Neural progenitor cell (in vitro differentiated cells): ENCODE measurements at places on chromosomes 1 and 21. TPM values are rescaled to one million over a fixed set of nuclear protein-coding genes. Genes with fewer than 3 reads are reported as not detected.

- H3K36me3 ChIP-seq: no peaks in the 10 kb centered on the region
- no peak overlapping the region for H3K27ac ChIP-seq
- no peak overlapping the region for H3K4me3 ChIP-seq
- DNase-seq: peak; percentile 84
Measured at GRCh38 chr1:228236744-228237143, 28.9 kb downstream of the OBSCN start.

DNA sequence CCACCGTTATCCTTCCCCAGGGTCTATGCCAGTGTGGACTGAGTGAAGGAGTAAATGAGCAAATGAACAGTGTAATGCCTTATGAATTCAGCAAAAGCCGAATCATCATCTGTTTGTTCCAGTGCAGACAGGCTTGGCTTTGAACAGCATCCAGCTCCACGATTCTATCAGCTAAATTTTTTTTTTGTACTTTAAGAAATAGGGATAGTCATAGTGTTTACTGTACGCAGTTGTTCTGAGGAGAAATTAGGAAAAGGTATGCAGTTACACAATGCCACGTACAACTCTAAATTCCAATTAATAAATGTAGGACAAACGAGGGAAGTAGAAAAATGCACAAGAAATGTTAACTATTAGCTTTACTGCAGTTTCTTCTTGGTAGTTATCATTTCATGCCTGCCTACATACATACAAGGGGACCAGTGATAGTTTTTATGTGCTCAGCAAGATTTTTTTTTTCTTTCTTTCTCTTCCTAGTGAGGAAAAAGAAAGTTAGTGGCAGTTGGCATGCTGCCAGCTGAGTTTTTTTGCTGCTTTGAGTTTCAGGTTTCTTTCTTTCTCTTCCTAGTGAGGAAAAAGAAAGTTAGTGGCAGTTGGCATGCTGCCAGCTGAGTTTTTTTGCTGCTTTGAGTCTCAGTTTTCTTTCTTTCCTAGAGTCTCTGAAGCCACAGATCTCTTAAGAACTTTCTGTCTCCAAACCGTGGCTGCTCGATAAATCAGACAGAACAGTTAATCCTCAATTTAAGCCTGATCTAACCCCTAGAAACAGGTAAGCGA lies at the start of gene IFI44L:
TSS of gene IFI44L (plus strand) at position 646 of the 777 bp plus-strand sequence. CDS start 7,468 bp downstream, outside the sequence.
- DNase-seq: no peak
- H3K4me3 ChIP-seq: no peak within 1 kb of the TSS
- H3K4me1 ChIP-seq: no peaks in the 10 kb centered on the region
- no peaks in the 10 kb centered on the region for H3K36me3 ChIP-seq

DNA sequence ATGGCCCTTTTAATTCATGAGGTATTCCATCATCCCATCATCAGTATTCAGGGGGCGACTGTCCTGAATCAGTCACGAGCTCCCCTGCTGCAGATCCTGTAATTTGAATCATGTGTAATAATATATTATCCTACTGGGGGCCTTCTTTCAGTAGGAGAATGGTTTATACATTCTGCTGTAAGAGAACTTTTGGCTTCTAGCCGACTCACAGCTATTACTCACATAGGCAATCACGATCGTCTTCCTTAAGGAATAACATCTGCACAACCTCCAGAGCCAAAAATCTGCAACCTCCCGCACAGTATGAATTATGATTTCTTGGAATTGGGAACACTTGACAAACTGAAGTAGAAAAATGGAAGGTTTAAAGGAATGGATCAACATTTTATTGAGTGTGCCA lies 343.0 kb downstream of the USP25 start:
- no peak overlapping the region for H3K27ac ChIP-seq
- H3K4me3 ChIP-seq: no peak overlapping the region
- H3K36me3 ChIP-seq: no peaks in the 10 kb centered on the region
- no peaks in the 10 kb centered on the region for H3K27me3 ChIP-seq

DNA sequence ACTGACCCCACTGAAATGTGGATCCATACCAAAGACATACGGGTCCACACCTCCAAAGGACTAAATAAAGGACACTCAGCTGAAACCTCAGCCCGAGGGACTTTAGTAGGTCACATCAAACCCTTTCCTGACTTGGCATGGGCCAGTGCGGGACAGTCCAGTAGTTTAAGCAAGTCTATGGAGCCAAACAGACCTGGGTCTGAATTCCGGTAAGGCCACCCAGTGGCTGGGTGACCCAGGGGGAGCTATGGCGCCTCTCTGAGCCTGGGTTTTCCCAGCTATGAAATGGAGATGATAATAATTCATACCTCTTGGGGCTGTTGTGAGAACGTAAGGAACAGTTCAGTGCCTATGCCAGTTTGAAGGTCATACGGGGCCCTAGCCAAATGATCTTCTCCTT lies 36.2 kb upstream of the ZBTB40 start:
- H3K4me3 ChIP-seq: no peak overlapping the region
- no peaks in the 10 kb centered on the region for H3K4me1 ChIP-seq
- no peaks in the 10 kb centered on the region for H3K36me3 ChIP-seq
- DNase-seq: no peak

DNA sequence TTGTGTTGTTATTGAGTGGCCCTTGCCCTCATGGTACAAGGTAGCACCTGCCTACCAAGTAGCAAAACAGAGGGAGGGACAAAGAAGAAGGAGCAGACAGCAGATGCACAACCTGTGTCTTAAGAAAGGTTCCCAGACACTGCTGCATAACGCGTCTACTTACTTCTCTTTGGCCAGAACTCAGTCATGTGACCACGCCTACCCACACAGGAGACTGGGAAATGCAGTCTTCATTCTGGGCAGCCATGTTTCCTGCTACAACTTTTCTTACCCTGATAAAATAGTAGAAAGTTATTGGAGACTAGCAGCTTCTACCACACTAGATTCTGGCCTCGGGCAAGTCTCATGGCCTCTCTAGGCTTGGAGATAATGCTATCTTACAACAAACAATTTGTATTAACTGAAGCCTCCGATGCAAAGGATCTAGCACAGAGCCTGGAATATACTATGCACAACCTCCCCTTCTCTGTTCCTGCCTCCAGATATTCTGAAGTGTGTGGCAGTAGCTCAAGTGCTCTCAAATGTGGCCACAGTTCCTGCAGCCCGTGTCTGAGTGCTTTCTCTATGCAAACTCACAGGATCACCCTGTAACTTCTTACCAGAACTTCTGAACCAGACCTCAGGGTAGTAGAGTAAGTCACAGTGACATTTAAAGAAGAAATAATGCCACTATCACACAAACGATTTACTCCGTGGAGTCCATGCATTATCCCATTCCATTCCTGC lies 34.1 kb upstream of the BTG2 start:
- H3K4me1 ChIP-seq: peaks cover 18% of the 10 kb centered on the region
- peak; percentile 69 for DNase-seq
- peaks cover 19% of the 10 kb centered on the region for H3K27me3 ChIP-seq

GRCh38 chr1:3624200-3625136 lies at the start of gene TPRG1L:
Gene TPRG1L (plus strand): TSS chr1:3625015. CDS start chr1:3625073, 58 bp downstream.
- H3K36me3 ChIP-seq: no peaks in the 10 kb centered on the region
- peaks cover 21% of the 10 kb centered on the region for H3K27me3 ChIP-seq
- no peak within 1 kb of the TSS for H3K27ac ChIP-seq
- DNase-seq: peak; percentile 100

DNA sequence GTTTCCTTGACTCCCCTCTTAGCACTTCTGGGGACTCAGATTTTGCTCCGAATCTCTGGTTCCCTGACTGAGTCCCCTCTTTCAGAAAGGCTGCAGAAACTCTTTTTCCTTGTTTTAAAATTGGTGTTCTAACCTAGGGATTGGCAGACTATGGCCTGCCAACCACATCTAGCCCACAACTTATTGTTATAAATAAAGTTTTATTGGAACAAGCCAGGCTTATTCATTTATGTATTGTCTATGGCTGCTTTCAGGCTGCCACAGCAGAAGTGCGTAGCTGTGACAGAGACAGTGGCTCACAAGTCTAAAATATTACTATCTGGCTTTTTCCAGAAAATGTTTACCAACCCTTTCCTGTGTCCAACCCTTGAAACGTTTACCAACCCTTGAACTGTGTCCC lies 81.7 kb downstream of the IER5 start:
- H3K4me1 ChIP-seq: no peaks in the 10 kb centered on the region
- H3K4me3 ChIP-seq: no peak overlapping the region
- no peaks in the 10 kb centered on the region for H3K36me3 ChIP-seq
- no peak overlapping the region for H3K27ac ChIP-seq
- H3K27me3 ChIP-seq: no peaks in the 10 kb centered on the region

DNA sequence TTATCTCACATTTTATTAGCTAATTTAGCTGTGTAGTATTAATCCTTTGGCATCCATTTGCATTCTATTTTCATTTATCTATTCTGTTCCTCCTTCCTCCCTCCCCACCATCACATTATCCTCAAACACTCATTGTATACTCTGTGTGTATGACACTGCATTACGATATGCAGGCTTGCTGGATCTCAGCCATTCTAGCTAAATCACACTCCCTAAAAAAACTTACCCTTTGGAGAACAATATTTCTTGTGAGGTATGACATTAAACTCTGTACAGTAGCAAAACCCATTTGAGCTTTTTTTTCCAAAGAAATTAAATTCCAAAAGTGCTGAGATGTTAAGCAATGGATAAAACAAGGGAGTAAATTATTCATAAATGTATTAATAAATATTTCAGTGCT lies 11.4 kb upstream of the RAB3GAP2 start:
- no peak overlapping the region for H3K4me3 ChIP-seq
- H3K27ac ChIP-seq: no peak overlapping the region
- no peak for DNase-seq
- no peaks in the 10 kb centered on the region for H3K4me1 ChIP-seq
- no peaks in the 10 kb centered on the region for H3K36me3 ChIP-seq

DNA sequence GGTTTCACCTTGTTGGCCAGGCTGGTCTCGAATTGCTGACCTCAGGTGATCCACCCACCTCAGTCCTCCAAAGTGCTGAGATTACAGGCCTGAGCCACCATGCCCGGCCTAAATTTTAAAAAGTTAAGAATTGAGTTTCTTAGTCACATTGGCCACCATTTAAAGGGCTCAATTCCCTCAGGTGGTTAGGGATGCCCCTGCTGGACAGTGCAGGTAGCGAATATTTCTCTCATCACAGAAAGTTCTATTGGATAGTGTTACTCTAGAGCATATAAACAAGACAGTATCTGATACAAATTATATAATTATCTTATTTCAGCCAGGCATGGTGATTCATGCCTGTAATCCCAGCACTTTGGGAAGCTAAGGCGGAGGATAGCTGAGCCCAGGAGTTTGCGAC lies 320.2 kb downstream of the ZP4 start:
- no peak overlapping the region for H3K27ac ChIP-seq
- H3K4me1 ChIP-seq: no peaks in the 10 kb centered on the region
- H3K4me3 ChIP-seq: no peak overlapping the region
- no peaks in the 10 kb centered on the region for H3K36me3 ChIP-seq
- no peaks in the 10 kb centered on the region for H3K27me3 ChIP-seq

- no peaks in the 10 kb centered on the region for H3K4me1 ChIP-seq
- no peak for DNase-seq
- H3K4me3 ChIP-seq: no peak overlapping the region
- H3K27me3 ChIP-seq: no peaks in the 10 kb centered on the region
Measured at GRCh38 chr1:190809312-190809711, 331.6 kb upstream of the BRINP3 start.

GRCh38 chr1:222618880-222619596 lies 1.1 kb downstream of the MIA3 start:
- H3K27me3 ChIP-seq: peaks cover 16% of the 10 kb centered on the region
- peaks cover 15% of the 10 kb centered on the region for H3K4me1 ChIP-seq
- H3K36me3 ChIP-seq: peaks cover 3% of the 10 kb centered on the region
- H3K4me3 ChIP-seq: peak overlapping the region; percentile 98
- DNase-seq: peak; percentile 56

GRCh38 chr21:43734131-43734927 lies 15.4 kb downstream of the PDXK start:
- H3K27ac ChIP-seq: no peak overlapping the region
- no peak for DNase-seq
- H3K4me3 ChIP-seq: no peak overlapping the region
- H3K27me3 ChIP-seq: no peaks in the 10 kb centered on the region
- no peaks in the 10 kb centered on the region for H3K36me3 ChIP-seq

DNA sequence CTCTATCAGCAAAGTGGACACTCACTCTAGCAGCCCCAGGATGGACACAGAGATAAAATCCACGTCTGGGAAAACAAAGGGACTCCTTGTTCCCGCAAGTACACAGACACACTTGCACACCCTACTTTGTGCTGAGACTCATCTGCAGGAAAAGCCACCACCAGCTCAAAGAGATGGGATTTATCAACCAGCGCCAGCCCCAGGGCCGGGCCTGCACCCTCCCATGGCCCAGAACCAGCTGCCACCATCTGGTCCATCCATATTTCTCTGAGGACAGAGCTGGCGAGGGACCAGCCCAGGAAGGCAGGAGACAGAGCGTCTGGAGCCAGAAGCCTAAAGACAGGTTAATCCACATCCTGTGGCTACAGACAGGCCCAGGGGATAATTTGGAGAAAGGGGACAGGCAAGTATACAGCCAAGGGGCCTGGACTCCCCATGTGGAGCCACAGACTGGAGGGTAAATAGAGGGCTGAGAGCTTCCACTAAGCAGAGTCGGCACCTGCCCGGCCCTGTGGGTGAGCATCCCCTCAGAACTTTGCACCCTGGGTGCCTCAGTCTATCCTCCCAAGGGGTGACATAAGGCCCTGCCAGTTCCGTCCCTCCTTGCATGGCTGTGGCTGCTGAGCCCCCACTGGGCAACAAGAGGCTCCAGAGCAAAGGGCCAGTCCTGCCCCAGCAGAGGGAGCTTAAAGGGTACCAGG lies 233.9 kb downstream of the PTPRU start:
- no peak for DNase-seq
- H3K27ac ChIP-seq: no peak overlapping the region
- no peak overlapping the region for H3K4me3 ChIP-seq
- no peaks in the 10 kb centered on the region for H3K36me3 ChIP-seq

DNA sequence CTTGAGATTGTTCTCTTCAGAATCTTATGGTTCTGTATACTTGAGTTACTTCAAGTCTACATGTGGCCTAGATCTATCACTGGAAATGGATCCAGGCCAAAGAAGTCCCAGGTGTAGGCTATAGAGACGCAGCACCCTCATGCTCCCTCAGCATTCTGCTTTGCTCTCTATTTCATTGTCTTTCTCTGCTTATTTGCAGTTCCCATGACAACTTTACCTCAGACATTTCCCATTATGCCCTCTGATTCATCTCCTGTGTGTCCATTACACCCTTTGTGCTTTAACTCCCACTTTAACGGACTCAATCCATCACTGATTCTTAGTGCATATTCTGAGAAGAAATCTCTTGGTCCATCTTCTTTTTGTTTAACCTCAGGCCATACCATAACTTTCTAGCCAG lies 236.9 kb upstream of the NRIP1 start:
- no peak for DNase-seq
- no peaks in the 10 kb centered on the region for H3K36me3 ChIP-seq
- no peak overlapping the region for H3K27ac ChIP-seq
- H3K27me3 ChIP-seq: no peaks in the 10 kb centered on the region
- H3K4me3 ChIP-seq: no peak overlapping the region
- H3K4me1 ChIP-seq: peaks cover 23% of the 10 kb centered on the region

- no peak for DNase-seq
- H3K36me3 ChIP-seq: no peaks in the 10 kb centered on the region
- H3K27ac ChIP-seq: no peak overlapping the region
- no peaks in the 10 kb centered on the region for H3K27me3 ChIP-seq
- no peaks in the 10 kb centered on the region for H3K4me1 ChIP-seq
Measured at GRCh38 chr1:98098473-98098872, 177.6 kb upstream of the DPYD start.

Gene FAM163A
- total RNA-seq: 0.11 and 0.40 TPM in 2 replicates

Gene ESRRG
- total RNA-seq: 2.1 and 3.0 TPM in 2 replicates

Gene FLVCR1
- total RNA-seq: 30.9 and 33.2 TPM in 2 replicates

Gene ATAD3C
- total RNA-seq: not detected in 2 replicates

Gene RCAN3
- total RNA-seq: 7.5 and 9.3 TPM in 2 replicates

Gene APOBEC4
- not detected in 2 replicates for total RNA-seq

Gene RNU1-1
- total RNA-seq: under 0.01 TPM in 2 replicates

Gene CD247
- total RNA-seq: 1.3 and 1.5 TPM in 2 replicates

Gene ZBTB8A
- 10.4 and 15.9 TPM in 2 replicates for total RNA-seq

Gene GJB4
- total RNA-seq: not detected in 2 replicates

Gene FLG2
- total RNA-seq: not detected in 2 replicates

Gene AMY1A
- total RNA-seq: not detected in 2 replicates
